ENCODE measurements at places on chromosomes 4 and X. TPM values are rescaled to one million over a fixed set of nuclear protein-coding genes. Genes with fewer than 3 reads are reported as not detected.
A peak's percentile ranks its signal among the peaks of the same experiment; 100 is the strongest.

GRCh38 chr4:52299120-52299519 is 248.0 kb downstream of the SPATA18 start:
- DNase-seq, result no peak

The NBDY gene
- 59.8 TPM for polyA plus RNA-seq

The ADAM29 gene
- polyA plus RNA-seq, result not detected

DNA sequence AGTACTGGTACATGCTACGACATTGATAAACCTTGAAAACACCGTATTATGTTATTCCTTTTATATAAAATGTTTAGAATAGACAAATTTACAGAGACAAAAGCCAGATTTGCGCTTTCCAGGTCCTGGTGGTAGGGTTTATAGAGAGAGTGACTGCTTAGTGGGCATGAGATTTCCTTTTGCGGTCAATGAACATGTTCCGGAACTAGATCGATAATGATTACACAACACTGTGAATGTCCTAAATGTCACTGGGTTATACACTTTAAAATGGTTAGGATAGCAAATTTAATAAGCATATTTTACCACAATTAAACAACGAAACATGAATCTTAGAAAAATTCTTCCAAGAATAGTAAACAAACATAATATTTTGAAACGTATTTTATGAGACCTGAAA is 77.3 kb downstream of the MAGEA10 start:
- DNase-seq, result no peak

GRCh38 chr4:2042204-2042946 is 16.8 kb upstream of the NAT8L start:
- peak; percentile 34 for DNase-seq

The FGF13 gene
- not detected for polyA plus RNA-seq

The FAM241A gene
- polyA plus RNA-seq, result 1.5 TPM

The TMPRSS11D gene
- not detected for polyA plus RNA-seq

The RAB41 gene
- not detected for polyA plus RNA-seq

- no peak for DNase-seq
These were observed 999 bp downstream of the NAP1L5 start for GRCh38 chr4:88696630-88697029.

The CACNA1F gene
- polyA plus RNA-seq, result 0.08 TPM

DNA sequence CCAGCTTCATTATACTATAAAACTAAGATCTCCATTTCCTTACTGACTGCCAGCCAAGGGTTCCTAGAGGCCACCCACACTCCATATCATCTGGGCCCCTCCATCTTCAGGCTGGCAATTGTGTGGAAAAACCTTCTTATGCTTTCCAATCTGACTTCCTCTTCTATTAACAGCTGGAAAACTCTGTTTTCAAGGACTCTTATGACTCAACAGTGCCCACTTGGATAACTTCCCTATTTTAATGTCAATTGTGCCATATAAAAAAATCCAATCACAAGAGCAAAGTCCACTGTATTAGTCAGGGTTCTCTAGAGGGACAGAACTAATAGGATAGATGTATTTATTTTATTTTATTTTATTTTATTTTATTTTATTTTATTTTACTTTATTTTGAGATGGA is 41.0 kb upstream of the CPEB2 start:
- DNase-seq, result no peak

The FAM184B gene
- not detected for polyA plus RNA-seq

The IL13RA2 gene
- not detected for polyA plus RNA-seq

The FMR1 gene
- 14.1 TPM for polyA plus RNA-seq

DNA sequence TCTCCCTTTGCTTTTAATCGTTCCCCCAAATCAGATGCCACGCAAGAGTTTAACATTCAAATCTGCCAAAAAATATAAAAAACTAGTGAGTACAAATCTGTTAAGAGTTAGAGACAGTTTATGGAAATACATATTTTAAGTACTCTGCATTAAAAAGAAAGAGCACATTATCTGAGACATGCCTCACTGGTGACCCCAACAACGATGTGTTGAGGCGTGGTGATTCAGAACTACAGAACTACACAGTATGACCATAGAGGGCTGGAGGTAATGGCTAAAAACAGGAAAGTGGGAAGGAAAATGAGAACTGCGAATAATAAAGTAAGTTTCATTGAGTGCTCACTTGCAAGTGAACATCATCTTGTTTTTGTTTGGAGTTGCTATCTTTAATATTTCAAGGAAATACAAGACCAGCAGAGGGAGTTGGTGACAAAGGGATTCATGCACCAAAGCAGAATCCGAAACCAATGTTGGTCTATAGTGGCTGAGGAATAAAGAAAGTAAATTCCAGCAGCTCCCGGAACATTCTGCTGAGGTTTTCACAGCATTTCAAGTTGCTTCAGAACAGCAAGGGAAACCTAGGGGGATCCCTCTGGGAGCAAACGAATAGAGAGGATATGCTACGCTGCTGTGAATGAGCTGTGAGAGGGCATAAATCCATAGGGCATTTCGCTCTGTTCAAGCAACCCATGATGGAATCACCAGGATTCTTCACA is 92.2 kb downstream of the DCHS2 start:
- no peak for DNase-seq

GRCh38 chrX:134431894-134432293 is 28.1 kb upstream of the HPRT1 start:
- DNase-seq, result no peak

The RIPPLY1 gene
- polyA plus RNA-seq, result not detected

GRCh38 chr4:26093551-26093950 is 179.5 kb downstream of the SMIM20 start:
- DNase-seq, result no peak

The ITGB1BP2 gene
- polyA plus RNA-seq, result not detected

DNA sequence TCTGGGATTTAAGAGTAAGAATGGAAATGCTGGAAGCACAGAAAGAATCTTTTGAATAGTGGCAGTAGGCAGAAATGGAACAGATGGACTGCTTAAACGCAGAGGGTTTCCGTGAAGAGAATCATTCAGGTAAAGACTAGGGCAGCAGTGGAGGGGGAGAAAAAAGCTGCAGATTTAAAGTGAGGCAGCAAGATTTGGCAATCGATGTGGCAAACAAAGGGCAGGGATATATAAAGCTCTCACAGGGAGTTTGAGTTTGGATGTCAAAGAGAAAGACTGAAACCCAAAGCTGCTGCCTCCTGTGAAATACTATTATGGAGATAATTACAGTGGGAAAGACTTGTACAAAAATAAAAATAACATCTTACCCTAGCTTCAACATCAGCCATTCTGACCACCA is 384.0 kb downstream of the CENPC start:
- no peak for DNase-seq

The PHKA2 gene
- polyA plus RNA-seq, result 9.4 TPM

The FRMD7 gene
- polyA plus RNA-seq, result not detected

DNA sequence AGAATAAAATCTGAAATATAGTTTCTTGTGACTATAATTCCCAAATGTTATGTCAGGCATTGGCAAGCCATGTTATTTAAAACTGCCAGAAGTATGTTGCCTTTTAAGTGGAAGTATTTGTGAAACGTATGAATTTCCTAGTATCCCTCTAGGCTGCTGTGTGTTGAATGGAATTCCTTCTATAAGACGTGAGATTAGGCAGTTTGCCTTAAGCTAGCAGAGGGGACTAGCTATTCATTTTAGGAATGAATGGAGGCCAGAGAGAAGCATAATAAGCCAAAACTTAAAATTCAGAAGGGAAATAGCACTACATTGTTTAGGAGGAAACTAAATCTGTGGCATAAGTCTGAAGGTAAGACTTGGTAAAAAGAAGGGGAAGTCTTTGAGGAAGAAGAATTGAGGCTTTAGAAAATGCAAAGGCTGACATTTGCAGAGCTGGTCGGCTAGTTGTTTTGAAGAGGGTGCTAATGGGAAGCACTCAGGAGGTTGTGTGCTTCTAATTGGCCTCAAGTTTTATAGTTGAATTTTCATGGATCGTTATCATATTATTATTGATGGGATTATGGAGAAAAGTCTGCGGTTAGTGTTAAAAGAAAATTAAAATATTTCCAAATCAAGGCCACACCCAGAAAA is 57.1 kb downstream of the TMEM131L start:
- no peak for DNase-seq

The TDO2 gene
- not detected for polyA plus RNA-seq

The AKAP4 gene
- polyA plus RNA-seq, result not detected

The XAGE1B gene
- polyA plus RNA-seq, result not detected

GRCh38 chr4:126627255-126627654 is 1005.5 kb upstream of the INTU start:
- no peak for DNase-seq

GRCh38 chr4:128608006-128608405 is 201.5 kb upstream of the JADE1 start:
- no peak for DNase-seq

The SLC2A9 gene
- polyA plus RNA-seq, result not detected
